ENCODE measurements at places on chromosomes 11 and 22.

DNA sequence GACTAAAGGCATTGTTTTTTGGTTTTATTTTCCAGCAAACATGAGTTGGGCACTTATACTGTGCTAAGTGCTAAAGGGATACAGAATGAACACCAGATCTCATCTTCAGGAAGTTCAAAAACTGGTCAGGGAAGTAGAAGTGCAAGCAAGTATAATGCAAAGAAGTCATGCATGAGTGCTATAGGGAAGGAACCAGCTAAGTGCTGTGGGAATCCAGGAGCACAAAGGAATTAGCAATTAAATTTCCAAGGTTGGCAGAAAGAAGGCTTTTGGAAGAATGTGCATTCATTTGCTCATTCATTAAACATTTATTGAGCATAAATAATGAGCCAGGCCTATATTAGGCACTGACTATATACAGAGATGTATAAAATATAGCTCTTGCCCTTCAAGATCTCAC lies 143.7 kb upstream of the ARHGAP42 start:
- no peak for DNase-seq

DNA sequence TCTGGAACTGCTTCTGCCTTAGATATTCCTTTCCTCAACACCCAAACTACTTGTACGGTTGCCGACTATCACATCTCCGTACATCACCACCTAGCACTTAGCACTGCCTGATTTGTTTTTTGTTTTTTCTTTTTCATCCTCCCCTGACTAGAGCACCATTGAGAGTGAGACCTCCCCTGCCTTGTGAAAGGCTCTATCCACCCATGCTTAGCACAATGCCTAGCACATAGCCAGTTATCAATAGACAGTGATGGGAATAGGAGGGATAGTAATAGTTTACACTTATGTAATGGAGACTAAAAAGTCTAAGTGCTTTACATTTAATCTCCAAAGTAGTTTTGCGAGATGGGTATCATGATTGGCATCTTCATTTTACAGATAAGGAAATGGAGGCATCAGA lies 115.8 kb downstream of the LDLRAD3 start:
- no peak for DNase-seq

DNA sequence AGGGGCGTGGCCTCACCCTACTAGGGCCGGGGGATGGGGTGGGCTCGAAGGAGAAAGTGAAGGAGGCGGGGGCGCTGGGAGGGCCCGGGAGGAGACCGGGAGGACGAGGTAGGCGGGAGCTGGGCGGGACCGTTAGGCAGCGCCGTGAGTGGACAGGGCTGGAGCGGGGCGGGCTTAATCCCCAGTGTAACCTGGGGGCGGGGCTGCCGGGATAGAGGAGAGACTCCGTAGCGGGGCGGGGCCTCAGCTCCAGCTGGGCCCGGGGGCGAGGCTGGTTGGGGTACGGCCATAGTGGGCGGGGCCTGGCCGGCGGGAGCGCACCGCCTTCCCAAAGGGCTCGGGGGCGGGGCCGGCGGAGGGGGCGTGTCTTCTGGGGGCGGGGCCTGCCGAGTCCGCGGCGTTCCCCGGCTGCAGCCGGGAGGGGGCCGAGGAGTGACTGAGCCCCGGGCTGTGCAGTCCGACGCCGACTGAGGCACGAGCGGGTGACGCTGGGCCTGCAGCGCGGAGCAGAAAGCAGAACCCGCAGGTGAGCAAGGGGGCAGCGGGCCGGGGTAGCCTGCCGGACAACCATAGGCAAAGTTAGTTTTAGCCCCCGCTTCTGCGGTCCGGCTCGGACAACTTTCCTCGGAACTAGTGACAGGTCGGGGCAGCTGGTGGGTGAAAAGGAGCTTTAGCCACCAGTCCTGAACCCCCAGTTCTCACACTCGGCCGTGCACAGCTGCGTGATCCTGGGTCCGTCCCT lies at the start of gene CD82:
Gene CD82, plus strand, starts transcription at position 453 of the 742 bp plus-strand sequence. CDS start 29,000 bp downstream, outside the sequence.
- peak; percentile 98 for DNase-seq

DNA sequence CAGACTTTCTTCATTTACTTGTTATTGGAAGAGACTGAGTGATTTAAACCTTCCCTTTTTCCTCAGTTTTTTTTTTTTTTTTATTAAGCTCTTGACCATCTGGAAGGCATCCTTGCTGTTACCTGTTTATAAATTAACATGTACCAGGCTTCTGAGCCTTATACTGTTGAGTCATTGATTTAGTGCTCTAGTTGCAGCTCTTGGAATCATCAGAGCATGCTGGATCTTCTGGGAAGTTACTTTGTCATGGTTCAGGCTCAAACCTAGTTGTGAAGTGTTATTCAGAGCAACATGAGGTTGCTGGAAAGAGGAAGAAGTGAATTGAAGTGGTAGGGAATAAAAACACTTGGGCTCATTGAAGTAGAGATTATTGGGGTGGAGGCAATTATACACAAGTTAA lies 6.3 kb downstream of the ZDHHC5 start:
- DNase-seq = no peak

- DNase-seq = no peak
Measured at GRCh38 chr11:124147951-124148350, 32.7 kb downstream of the VWA5A start.

- no peak for DNase-seq
Measured at GRCh38 chr11:20632169-20632532, 32.7 kb downstream of the SLC6A5 start.

Measured in GM20000 (cell line).